Activated naive CD4-positive, alpha-beta T cell treated with anti-CD3 and anti-CD28 coated beads, Interleukin-2, amount 50 U/mL, for 16 hours (primary cell): ENCODE measurements at places on chromosomes 2 and 18.
A peak's percentile ranks its signal among the peaks of the same experiment; 100 is the strongest.

DNA sequence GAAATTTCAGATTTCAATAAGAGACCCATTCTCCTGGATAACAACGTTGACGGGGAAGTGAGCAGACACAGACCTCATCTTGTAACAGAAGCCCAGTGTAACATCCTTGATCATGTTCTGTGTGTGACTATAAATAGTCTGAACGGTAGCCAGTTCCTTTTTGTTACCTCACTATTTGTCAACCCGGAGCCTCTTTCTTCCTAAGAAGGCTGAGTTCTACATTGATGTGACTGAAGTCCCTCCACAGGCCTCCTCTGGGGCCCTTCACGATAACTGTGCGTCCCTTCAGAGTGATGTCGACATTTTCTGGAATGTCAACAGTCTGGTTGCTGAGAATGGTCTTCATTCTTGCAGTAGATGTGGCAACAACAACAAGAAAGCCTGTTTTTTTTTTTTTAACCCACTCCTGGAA, 6.3 kb upstream of the PLEKHM3 start:
- no peak for DNase-seq

DNA sequence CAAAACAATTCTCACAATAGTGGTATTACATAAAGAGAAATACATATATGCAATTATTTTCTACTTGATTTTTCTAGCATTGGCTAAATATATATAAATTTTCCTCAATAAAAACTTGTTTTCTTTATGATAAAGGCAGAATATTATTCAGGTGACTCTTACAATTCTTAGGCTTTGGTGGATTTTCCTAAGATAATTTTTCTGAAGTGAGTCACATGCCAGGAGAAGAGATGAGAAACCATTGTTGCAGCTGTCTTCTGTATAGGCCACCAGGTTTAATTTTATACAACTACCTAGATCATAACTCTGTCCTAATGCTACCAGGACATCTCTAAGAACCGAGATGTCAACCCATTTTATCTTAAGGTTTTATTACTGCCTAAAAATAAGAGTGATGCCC, 552.4 kb upstream of the CDH2 start:
- no peak for DNase-seq

DNA sequence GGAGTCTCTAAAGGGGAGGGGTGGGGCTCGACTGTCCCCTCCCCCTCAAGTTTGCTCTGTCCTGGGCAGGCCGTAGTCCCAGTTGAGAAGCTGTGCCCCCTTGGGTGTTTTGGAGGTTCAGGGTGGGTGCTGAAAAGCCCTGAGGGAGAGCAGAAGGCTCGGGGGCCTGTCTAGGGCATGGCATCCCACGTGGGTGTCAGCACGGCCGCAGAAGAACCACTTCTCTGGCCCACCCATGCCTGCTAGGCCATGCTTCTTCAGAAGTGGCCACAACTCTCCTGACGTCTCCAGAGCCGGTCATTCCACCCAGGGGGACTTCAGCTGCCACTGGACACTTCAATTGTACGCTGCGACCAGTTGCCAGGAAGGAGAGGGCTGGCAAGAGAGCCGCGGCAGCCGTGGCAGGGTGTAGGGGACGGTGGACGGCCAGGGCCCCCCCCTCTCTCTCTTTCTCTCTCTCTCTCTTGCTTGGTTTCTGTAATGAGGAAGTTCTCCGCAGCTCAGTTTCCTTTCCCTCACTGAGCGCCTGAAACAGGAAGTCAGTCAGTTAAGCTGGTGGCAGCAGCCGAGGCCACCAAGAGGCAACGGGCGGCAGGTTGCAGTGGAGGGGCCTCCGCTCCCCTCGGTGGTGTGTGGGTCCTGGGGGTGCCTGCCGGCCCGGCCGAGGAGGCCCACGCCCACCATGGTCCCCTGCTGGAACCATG, at the start of gene INPP5D:
INPP5D (plus strand) TSS at position 546 of the 704 bp plus-strand sequence; CDS start at position 683, 137 bp downstream.
- DNase-seq: peak; percentile 70

GRCh38 chr18:78719821-78720220, 259.8 kb upstream of the SALL3 start:
- DNase-seq: no peak

- DNase-seq: no peak
Measured at GRCh38 chr2:216029416-216030129, 16.2 kb upstream of the MREG start.

- no peak for DNase-seq
Measured at GRCh38 chr18:6362559-6363129, 52.1 kb downstream of the L3MBTL4 start.

- DNase-seq: no peak
Measured at GRCh38 chr2:84686783-84687476, 170.6 kb downstream of the DNAH6 start.

GRCh38 chr2:104853534-104854497, at the start of gene POU3F3:
Gene POU3F3, plus strand, starts transcription at chr2:104854115. Its CDS starts 1,396 bp downstream, at chr2:104855511.
- DNase-seq: no peak

DNA sequence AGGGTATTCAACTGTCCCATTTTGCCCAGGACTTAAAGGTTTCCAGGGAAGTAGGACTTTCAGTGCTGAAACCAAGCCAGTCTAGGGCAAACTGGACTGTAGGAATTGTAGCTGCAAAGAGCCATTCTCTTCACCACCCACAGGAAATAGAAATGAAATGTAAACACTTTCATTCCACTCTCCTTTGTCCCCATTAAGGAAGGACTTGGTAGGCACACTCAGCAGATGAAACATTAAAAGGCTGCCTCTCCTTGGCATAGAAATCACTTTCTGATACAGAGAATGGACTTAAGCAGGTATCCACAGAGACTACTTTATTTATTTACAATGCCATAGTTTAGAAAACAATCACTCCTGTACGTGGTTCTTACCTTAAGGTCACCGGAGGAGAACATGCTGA, 102.9 kb upstream of the CCDC195 start:
- no peak for DNase-seq

GRCh38 chr18:35220424-35220823, 20.4 kb upstream of the ZNF397 start:
- DNase-seq: no peak

- DNase-seq: peak; percentile 84
Measured at GRCh38 chr2:28449488-28450395, 46.1 kb upstream of the PLB1 start.

DNA sequence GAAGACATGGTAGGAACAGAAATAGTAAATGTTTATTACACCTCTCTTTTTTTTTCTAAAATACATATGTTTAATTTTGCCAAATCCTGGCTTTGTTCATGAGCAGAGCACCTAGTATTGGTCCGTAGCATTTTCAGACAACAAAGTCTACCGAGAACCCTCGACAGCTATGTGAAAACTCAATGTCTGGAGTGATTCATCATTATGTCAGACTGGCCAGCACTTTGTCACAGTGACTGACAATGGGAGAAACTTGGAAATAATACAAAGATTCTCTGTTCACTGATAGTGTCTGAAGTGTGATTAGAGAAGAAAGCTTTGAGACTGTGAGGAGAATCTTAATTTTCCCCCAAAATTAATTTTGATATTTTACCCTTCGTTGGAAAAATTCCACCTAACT, 143.0 kb downstream of the HNMT start:
- DNase-seq: no peak

DNA sequence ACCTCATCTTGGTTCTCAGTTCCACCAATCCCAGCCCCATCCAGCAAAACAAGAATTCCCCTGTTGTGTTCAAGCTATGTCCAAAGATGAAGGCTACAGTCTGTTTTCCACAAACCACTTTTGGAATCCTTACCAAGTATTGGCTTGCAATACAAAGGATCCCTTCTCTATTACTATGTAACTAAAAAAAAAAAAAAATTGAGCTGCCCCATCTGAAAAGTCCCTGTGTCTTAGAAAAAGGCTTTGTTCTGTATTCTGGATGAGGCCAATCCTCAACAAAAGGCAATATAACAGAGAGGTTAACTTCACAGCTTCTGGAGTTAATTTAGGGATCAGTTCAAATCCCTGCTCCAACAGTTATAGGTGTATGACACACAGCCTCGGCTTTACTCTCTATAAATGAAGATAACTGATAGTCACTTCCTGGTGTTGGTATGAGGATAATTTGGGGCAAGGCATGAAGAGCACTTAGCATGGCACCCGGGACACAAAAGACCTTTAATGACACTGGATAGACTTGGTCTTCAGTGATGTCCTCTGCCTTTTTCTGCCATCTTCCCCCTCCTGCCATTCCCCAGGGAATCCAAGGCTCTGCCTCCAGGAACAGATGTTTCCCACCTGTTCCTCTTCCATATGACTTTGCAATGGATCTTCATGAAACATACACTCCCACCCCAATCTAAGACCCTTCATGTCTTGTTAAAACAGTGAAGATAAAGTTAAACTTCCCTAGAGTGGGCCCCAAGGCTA, 61.2 kb upstream of the ATL2 start:
- no peak for DNase-seq

- no peak for DNase-seq
Measured at GRCh38 chr2:61633250-61633649, 95.1 kb upstream of the XPO1 start.

GRCh38 chr2:217382794-217383193, 522.9 kb upstream of the TNP1 start:
- no peak for DNase-seq

- DNase-seq: no peak
Measured at GRCh38 chr2:54864096-54864495, 140.6 kb downstream of the EML6 start.

- DNase-seq: no peak
Measured at GRCh38 chr2:45588158-45588829, 22.8 kb downstream of the SRBD1 start.

- DNase-seq: no peak
Measured at GRCh38 chr2:8189316-8189715, 492.5 kb upstream of the ID2 start.

- DNase-seq: no peak
Measured at GRCh38 chr18:44497311-44497710, 183.4 kb upstream of the SETBP1 start.

DNA sequence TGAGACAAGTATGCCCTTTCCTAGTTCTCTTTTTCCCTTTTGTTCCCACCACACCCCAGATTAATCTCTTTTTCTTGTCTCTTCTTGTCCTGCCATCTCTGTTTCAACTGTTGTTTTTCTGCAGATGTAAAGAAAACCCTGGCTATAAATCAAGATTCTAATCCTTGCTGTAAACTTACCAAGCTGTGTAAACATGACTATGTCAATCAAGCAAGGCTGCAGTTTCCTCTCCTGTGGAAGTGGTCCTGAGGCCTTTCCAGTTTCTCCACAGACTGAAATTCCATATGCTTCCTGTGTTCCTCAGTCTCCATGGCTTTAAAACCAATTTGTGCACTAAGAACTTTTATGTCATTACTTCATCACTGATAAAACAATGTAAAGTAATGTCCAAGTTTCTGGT, 288.8 kb upstream of the PIK3C3 start:
- no peak for DNase-seq

DNA sequence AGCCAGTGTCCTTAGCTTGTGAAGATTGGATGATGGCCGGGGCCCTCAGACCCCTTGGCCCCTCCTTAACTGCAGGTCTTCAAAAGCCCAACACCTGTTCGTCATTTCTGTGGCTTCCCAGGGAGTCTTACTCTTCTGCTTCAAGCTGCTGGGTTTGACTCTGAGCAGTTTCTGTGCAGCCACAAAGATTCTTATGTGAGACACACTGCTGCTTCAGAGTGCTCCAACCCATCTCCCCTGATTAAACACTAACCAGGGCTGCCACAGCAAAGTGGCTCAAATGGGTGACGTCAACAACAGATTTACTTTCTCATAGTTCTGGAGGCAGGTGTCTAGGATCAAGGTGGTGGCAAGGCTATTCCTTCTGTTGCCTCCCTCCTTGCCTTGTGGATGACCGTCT, 40.8 kb downstream of the TSN start:
- DNase-seq: no peak

- no peak for DNase-seq
Measured at GRCh38 chr2:40178171-40178778, 273.6 kb downstream of the SLC8A1 start.

DNA sequence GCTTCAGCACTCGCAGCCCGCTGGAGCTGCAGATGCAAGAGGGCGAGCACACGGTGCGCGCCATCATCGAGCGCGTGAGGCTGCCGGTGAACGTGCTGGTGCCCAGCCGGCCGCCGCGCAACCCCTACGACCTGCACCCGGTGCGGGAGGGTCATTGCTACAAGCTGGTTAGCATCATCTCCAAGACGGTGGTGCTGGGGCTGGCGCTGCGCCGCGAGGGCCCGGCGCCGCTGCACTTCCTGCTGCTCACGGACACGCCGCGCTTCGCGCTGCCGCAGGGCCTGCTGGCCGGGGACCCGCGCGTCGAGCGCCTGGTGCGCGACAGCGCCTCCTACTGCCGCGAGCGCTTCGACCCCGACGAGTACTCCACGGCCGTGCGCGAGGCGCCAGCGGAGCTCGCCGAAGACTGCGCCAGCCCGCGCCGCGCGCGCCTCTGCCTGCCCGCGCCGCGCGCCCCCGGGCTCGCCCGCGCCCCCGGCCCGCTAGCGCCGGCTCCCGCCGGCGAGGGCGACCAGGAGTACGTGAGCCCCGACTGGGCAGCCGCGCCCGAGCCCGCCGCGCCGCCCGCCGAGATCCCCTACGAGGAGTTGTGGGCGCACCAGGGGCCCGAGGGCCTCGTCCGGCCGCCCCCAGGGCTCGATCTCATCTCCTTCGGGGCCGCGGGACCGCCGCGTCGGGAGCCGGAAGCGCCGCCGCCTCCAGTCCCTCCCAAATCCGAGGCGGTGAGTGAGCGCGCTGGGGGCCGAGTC, 11.8 kb downstream of the GAREM2 start:
- DNase-seq: peak; percentile 87

GRCh38 chr2:55957142-55957541, 33.6 kb upstream of the EFEMP1 start:
- DNase-seq: no peak
